Keratinocyte (primary cell): ENCODE measurements at places on chromosomes 13 and 19. TPM values are rescaled to one million over a fixed set of nuclear protein-coding genes. Genes with fewer than 3 reads are reported as not detected.

UBAC2 gene
- 82.8 to 104 TPM (median 91.7 TPM) in 3 replicates for polyA plus RNA-seq

CALR3 gene
- 0.04 to 0.05 TPM in 2 of 3 replicates, not detected in the other for polyA plus RNA-seq

SLITRK5 gene
- under 0.01 to 0.01 TPM (median 0.01 TPM) in 3 replicates for polyA plus RNA-seq

C2CD4C gene
- polyA plus RNA-seq = 1.6 to 4.1 TPM (median 2.6 TPM) in 3 replicates

CLEC17A gene
- polyA plus RNA-seq = 0.04 TPM in 1 of 3 replicates, not detected in the others

DNA sequence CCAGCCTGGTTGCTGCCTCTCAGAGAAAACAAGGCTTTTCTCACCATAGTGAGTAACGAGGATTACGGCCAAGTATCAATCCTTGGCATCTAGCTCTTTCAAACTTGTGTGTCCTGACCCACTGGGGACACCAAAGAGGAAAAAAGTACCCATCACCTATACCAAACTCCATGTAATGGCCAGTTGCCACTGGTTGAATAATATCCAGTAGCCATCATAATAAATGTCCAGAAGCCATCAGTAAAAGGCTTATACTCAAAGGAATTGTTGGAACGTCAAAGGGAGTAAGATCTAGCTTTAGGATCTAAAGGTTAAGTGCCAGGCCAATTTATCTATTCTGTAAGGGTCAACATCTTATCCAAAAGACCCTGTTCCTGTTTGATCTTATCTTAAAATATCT, 91.1 kb downstream of the PTPRS start:
- no peaks in the 10 kb centered on the region for H3K4me1 ChIP-seq
- no peak overlapping the region for H3K27ac ChIP-seq
- no peak overlapping the region for H3K4me3 ChIP-seq
- DNase-seq = no peak

- no peak for DNase-seq
- no peak overlapping the region for H3K4me3 ChIP-seq
- H3K4me1 ChIP-seq = peaks cover 28% of the 10 kb centered on the region
- H3K27ac ChIP-seq = no peak overlapping the region
- H3K27me3 ChIP-seq = peaks cover 8% of the 10 kb centered on the region
- no peaks in the 10 kb centered on the region for H3K36me3 ChIP-seq
These were observed 6.7 kb downstream of the NANOS3 start for GRCh38 chr19:13883516-13884064.

DNA sequence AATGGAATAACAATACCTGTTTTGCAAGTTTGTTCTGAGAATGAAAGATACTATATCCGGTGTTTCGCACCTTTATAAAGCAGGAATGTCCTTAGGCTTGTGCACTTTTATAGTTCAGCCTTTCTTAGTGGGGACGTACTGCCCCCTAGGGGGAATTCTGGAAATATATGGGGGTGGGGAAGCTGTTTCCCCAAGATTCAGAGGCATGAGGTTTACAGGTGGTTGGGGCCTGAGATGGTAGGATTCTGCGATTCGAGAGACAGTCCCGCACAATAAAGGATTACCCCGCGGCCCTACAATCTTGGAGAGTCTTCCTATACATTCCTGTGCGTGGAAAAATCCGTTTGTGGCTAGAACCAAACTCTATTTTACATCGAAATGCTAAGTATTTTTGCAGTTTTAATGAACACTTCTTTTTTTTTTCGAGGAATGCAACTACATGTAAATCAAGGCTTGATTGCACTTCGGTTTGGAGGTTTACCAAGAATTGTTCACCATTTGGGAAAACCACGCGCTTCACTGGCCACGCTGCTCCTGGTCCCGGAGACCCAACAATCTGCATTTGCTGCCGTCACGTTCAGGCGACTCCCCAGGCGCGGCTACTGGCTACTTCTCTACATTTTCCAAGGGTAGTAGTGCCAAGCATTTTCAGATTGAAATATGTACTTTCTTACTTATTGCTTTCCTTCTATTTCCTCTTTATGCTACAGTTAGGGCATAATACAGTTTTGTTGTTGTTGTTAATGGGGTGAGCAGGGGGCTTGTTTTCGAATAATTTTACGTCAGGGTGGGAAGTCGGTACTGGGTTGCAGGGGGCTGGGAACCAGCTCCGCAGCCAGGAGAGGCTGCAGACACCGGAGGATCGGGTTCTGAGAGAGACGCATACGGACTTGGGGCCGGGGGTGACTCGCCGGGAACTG, 830 bp downstream of the NEK5 start:
- DNase-seq = no peak
- peak overlapping the region; percentile 69 for H3K4me3 ChIP-seq
- H3K4me1 ChIP-seq = peaks cover 22% of the 10 kb centered on the region
- H3K36me3 ChIP-seq = peaks cover 5% of the 10 kb centered on the region
- no peak overlapping the region for H3K27ac ChIP-seq
- no peaks in the 10 kb centered on the region for H3K27me3 ChIP-seq

DNA sequence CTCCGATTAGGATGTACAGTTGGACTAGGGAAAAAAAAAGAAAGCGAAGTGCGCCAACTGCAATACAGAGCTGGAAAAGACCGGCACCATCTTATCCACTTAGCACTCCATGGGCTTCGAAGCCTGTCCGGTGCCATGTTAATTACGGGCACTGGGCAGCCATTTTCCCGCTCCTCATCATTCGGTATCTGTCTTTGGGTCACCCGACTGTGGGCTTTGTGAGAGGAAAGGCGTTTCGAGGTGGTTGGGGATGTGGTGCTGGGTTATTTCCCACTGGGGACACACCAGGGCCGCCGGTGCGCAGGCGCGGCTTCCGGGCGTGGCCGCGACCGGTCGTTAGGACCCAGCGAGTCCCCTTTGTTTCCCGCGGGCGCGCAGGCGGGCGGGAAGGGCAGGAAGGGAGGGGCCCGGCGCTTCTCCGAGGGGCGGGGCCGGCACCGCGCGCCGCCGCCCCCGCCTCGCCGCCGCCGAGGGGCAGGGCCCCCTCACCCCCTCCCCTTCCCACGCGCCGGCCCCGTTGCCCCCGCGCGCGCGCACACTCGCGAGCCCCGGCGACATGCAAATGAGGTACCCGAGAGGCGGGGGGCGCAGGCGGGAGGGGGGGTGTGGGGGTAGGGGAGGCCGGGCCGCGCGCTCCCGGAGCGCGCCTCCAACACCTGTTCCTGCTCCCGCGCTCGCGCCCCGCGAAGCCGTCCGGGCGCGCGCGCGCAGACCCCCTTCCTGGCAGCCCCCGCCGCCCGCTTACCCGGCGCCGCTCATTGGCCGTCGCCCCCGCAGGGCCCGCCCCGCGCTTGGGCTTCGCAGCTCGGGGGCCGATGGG, at the start of gene ZNF524:
Gene ZNF524 (plus strand): TSS at position 447 of the 820 bp plus-strand sequence. CDS start 1,825 bp downstream, outside the sequence.
- peak within 1 kb of the TSS; percentile 72 for H3K4me3 ChIP-seq
- H3K27me3 ChIP-seq = no peaks in the 10 kb centered on the region
- H3K36me3 ChIP-seq = peaks cover 9% of the 10 kb centered on the region
- peaks cover 15% of the 10 kb centered on the region for H3K4me1 ChIP-seq

DNA sequence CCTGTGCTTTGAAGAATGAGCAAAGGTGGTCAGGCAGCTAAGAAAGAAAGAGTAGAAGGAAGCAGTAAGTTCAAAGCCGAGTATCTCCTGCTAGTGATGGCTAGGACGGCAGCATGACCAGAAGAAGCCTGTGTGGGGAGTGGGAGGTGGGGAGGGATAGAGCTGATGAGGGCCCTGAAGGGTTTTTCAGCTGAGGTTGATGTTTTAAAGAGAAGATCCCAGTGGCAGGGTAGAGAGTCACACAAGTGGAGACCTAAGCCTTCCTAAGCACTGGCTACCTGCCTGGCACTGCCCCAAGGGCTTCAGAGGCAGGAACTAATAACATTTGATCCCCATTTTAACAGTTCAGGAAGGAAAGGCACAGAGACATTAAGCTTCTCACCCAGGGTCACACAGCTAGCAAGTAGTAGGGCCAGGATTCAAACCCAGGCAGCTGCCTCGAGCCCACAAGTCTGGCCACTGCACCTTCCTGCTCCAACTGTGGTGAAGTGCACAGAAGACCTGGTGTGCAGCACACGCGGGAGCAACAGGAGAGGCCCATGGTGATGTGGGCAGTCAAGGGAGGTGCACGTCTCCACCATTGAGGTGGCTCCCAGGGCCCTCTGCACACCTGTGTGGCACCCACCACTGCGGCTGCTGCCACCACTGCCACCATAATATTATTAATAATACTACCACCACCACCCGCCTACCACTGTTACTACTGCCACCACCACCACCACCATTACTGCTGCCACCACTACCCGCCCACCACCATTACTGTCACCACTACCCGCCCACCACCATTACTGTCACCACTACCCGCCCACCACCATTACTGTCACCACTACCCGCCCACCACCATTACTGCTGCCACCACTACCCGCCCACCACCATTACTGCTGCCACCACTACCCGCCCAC, 22.1 kb downstream of the CUL4A start:
- H3K27ac ChIP-seq = no peak overlapping the region
- DNase-seq = no peak
- H3K27me3 ChIP-seq = no peaks in the 10 kb centered on the region
- H3K4me1 ChIP-seq = no peaks in the 10 kb centered on the region

DNA sequence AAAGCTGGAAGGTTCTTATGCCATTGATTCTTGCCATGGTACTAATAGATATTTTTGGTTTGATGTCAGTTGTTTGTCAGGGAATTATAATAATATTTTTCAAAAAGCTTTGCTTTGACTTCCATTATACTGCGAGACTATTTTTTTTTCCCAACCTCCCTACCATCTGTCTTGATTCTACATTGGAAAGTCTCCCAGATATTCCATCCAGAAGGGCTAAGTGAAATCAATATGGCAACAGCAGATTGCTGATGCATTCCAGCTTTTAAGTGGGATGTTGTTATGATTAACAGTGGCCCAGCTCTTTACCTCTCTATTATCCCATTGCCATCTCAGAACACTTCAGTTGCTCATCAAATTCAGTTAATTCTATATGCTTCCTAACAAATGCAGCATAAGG, 247.4 kb downstream of the OXGR1 start:
- H3K27ac ChIP-seq = no peak overlapping the region
- H3K4me1 ChIP-seq = no peaks in the 10 kb centered on the region
- no peak overlapping the region for H3K4me3 ChIP-seq
- H3K27me3 ChIP-seq = no peaks in the 10 kb centered on the region
- no peaks in the 10 kb centered on the region for H3K36me3 ChIP-seq

- no peaks in the 10 kb centered on the region for H3K27me3 ChIP-seq
- H3K4me3 ChIP-seq = no peak overlapping the region
- no peak for DNase-seq
- H3K27ac ChIP-seq = no peak overlapping the region
- H3K36me3 ChIP-seq = peaks cover 28% of the 10 kb centered on the region
These were observed 7.3 kb downstream of the ZNF555 start for GRCh38 chr19:2848616-2849015.

- DNase-seq = no peak
- H3K4me1 ChIP-seq = peaks cover 15% of the 10 kb centered on the region
- H3K27ac ChIP-seq = peak overlapping the region; percentile 68
- peaks cover 36% of the 10 kb centered on the region for H3K36me3 ChIP-seq
- H3K4me3 ChIP-seq = no peak overlapping the region
These were observed 18.0 kb downstream of the ZC3H4 start for GRCh38 chr19:47095476-47096099.

- no peak overlapping the region for H3K27ac ChIP-seq
- no peak overlapping the region for H3K4me3 ChIP-seq
- H3K36me3 ChIP-seq = no peaks in the 10 kb centered on the region
These were observed 43.9 kb upstream of the C1QTNF9 start for GRCh38 chr13:24265453-24265852.

DNA sequence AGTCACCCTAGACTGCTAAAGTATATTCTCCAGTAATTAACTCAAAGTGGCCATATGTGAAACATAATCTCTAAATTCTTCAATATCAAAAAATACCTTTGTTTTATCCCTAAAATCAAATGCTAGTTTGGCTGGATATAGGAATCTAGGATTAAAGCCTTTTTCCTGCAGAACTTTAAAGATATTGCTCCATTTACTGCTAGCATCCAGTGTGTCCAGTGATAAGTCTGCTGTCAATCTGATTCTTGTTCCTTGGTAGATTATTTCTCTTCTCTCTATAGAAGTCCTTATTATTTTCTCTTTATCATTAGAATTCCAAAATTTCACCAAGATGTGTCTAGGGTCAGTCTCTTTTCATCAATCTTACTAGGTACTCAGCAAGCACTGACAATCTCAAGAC, 384.6 kb downstream of the FGF14 start:
- H3K36me3 ChIP-seq = no peaks in the 10 kb centered on the region
- no peak overlapping the region for H3K27ac ChIP-seq
- H3K4me3 ChIP-seq = no peak overlapping the region
- H3K27me3 ChIP-seq = no peaks in the 10 kb centered on the region
- DNase-seq = no peak

DNA sequence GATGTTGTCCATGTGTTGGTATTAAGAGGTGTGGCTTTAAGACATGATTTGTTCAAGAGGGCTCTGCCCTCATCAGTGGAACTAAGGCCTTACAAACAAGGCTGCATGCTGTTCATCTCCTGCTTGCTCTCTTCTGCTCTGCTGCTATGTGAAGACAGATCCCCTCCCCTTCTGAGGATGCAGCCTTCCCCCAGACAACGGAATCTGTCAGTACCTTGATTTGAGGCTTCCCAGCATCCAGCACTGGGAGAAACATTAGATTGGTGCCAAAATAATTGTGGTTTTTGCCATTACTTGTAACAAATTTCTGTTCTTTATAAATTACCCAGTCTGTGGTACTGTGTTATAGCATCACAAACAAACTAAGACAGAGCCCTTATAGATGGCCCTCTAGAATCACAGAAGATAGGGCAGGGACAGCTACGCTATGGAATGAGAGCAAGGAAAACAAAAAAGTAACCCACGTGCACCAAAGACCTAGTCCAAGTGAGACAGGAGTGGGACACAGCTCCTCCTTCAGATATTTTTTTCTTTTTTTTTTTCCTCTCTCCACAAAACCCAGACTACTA, 151.5 kb upstream of the RXFP2 start:
- no peak for DNase-seq
- no peak overlapping the region for H3K27ac ChIP-seq
- no peaks in the 10 kb centered on the region for H3K36me3 ChIP-seq

- H3K27ac ChIP-seq = peak overlapping the region; percentile 94
- H3K36me3 ChIP-seq = no peaks in the 10 kb centered on the region
- H3K4me3 ChIP-seq = peak overlapping the region; percentile 97
- DNase-seq = no peak
- H3K27me3 ChIP-seq = no peaks in the 10 kb centered on the region
These were observed 2.0 kb downstream of the NAA16 start for GRCh38 chr13:41313117-41313516.

- no peak overlapping the region for H3K27ac ChIP-seq
- no peaks in the 10 kb centered on the region for H3K36me3 ChIP-seq
- H3K4me3 ChIP-seq = no peak overlapping the region
- no peaks in the 10 kb centered on the region for H3K27me3 ChIP-seq
- DNase-seq = no peak
These were observed 10.4 kb upstream of the ASF1B start for GRCh38 chr19:14146789-14147216.
